ENCODE measurements at places on chromosomes 2 and 18.

DNA sequence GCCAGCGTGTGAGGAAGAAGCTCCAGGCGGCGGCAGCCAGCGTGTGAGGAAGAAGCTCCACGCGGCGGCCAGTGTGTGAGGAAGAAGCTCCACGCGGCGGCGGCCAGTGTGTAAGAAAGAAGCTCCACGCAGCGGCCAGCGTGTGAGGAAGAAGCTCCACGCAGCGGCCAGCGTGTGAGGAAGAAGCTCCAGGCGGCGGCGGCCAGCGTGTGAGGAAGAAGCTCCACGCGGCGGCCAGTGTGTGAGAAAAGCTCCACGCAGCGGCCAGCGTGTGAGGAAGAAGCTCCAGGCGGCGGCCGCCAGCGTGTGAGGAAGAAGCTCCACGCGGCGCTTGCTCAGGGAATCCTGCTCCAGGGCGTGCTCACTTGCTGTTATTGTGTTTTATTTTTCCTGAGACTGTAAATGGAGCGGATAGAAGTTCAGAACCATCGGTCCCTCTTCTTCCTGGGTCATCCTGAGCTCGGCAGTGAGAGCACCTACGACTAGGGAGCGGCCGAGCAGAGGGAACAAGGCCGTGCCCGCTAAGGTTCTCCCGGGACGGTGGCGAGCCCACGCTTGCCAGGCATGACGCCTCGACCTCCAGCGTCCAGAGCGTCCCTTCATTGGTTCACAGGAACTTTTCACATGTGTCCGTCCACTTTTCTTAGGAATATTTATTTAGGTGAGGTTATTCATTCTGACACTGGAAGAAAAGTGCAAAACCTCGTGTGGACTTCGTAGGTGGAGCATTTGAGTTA is 94.2 kb downstream of the TMEM18 start:
- DNase-seq: no peak

- no peak for DNase-seq
These were observed 1311.7 kb upstream of the CDH2 start for GRCh38 chr18:29488617-29489016.

GRCh38 chr2:41431756-41432155 is 616.1 kb upstream of the PKDCC start:
- no peak for DNase-seq

- DNase-seq: no peak
These were observed 57.1 kb upstream of the CD302 start for GRCh38 chr2:159855143-159855542.

GRCh38 chr2:66594001-66594400 is 159.1 kb downstream of the MEIS1 start:
- DNase-seq: no peak

GRCh38 chr2:197191940-197192322 is 118.6 kb downstream of the ANKRD44 start:
- no peak for DNase-seq
